ENCODE measurements at places on chromosomes 6 and 20. TPM values are rescaled to one million over a fixed set of nuclear protein-coding genes. Genes with fewer than 3 reads are reported as not detected.

The MKKS gene
- 14.6 TPM for total RNA-seq

The KIFC1 gene
- total RNA-seq: 5.8 TPM

The HMGCLL1 gene
- total RNA-seq: 5.7 TPM

The MAP3K7 gene
- total RNA-seq: 31.0 TPM

The PROKR2 gene
- total RNA-seq: not detected

The HTR1B gene
- 2.8 TPM for total RNA-seq

The CRIP3 gene
- 7.3 TPM for total RNA-seq

The FBXL4 gene
- total RNA-seq: 27.1 TPM

The PM20D2 gene
- 11.9 TPM for total RNA-seq

DNA sequence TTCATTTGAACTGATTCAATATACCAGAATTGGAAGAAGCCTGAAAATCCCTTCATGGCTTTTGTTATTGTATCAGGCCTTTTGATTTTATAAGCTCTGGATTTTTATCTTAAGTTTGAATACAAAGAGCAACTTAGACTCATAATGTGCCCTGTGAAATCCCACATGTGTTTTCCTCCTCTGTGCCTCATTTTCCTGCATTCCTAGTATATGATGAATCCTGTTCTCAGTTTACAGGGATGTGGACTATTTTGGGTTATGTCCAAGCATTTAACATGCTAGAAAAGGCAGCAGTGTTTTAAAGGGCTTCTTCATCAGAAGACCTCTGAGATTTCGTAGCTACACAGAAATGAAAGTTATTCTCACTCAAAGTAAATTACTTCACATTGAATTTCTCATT lies 455.0 kb downstream of the RFPL4B start:
- no peak overlapping the region for H3K4me3 ChIP-seq
- H3K4me1 ChIP-seq: no peaks in the 10 kb centered on the region
- no peak for DNase-seq

DNA sequence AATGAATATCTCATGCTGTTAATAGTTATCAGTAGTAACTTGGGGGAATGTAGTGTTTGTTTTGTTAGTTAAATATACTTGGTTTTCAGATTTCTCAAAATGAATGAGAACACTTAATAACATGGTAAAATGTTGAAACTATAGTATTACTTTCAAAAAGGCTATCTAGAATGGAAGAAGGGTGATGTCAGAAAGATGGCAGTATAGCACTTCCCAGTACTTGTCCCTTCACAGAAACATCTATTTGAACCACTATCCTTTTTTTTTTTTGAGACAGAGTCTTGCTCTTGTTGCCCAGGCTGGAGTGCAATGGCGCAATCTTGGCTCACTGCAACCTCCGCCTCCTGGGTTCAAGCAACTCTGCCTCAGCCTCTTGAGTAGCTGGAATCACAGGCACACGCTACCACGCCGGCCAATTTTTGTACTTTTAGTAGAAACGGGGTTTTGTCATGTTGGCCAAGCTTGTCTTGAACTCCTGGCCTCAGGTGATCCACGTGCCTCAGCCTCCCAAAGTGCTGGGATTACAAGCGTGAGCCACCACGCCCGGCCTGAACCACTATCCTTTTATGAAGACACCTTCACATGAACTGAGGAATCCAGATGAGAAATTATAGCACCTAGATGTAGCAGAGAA lies 4.7 kb upstream of the ECHDC1 start:
- H3K27me3 ChIP-seq: no peaks in the 10 kb centered on the region
- H3K4me3 ChIP-seq: no peak overlapping the region
- no peak overlapping the region for H3K27ac ChIP-seq
- no peaks in the 10 kb centered on the region for H3K36me3 ChIP-seq
- DNase-seq: no peak

GRCh38 chr6:15444881-15445280 lies 199.0 kb downstream of the JARID2 start:
- H3K27me3 ChIP-seq: no peaks in the 10 kb centered on the region
- H3K4me1 ChIP-seq: peaks cover 4% of the 10 kb centered on the region
- DNase-seq: no peak
- H3K36me3 ChIP-seq: no peaks in the 10 kb centered on the region
- no peak overlapping the region for H3K27ac ChIP-seq

- no peak overlapping the region for H3K27ac ChIP-seq
- H3K36me3 ChIP-seq: no peaks in the 10 kb centered on the region
- H3K27me3 ChIP-seq: no peaks in the 10 kb centered on the region
Measured at GRCh38 chr6:18186540-18187250, 31.5 kb downstream of the KDM1B start.

- no peak overlapping the region for H3K27ac ChIP-seq
- no peaks in the 10 kb centered on the region for H3K4me1 ChIP-seq
- no peaks in the 10 kb centered on the region for H3K36me3 ChIP-seq
- no peak overlapping the region for H3K4me3 ChIP-seq
- DNase-seq: no peak
- H3K27me3 ChIP-seq: no peaks in the 10 kb centered on the region
Measured at GRCh38 chr20:11394145-11394833, 523.4 kb upstream of the BTBD3 start.

GRCh38 chr6:54194067-54194466 lies 82.8 kb downstream of the MLIP start:
- no peak overlapping the region for H3K27ac ChIP-seq
- no peaks in the 10 kb centered on the region for H3K36me3 ChIP-seq
- no peak for DNase-seq
- H3K27me3 ChIP-seq: no peaks in the 10 kb centered on the region

DNA sequence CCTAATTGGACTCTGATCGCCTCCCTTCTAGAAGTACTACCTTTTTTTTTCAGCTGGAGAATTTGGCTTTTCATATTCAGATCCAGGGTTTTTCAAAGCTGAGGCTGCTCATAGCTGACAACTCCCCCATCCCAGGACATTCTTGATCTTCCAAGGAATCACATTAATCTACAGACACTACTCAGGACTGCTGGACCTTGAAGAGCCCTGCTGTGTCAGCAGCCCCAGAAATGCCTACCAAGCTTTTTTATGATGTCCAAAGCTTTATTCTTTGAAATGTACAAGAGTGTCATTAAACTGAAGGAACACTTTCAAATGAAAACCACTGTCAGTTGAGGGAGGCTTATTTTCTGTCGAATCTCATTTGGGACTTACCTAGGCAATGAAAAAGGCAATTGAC lies 704.1 kb downstream of the PTPRT start:
- no peaks in the 10 kb centered on the region for H3K36me3 ChIP-seq
- DNase-seq: no peak
- no peaks in the 10 kb centered on the region for H3K27me3 ChIP-seq

- no peak overlapping the region for H3K4me3 ChIP-seq
- H3K4me1 ChIP-seq: no peaks in the 10 kb centered on the region
- no peaks in the 10 kb centered on the region for H3K36me3 ChIP-seq
- DNase-seq: no peak
Measured at GRCh38 chr20:31472395-31473330, 2.3 kb downstream of the DEFB124 start.

- H3K36me3 ChIP-seq: no peaks in the 10 kb centered on the region
- no peak overlapping the region for H3K27ac ChIP-seq
- H3K4me1 ChIP-seq: no peaks in the 10 kb centered on the region
- no peaks in the 10 kb centered on the region for H3K27me3 ChIP-seq
Measured at GRCh38 chr20:38706509-38706908, 17.8 kb upstream of the SLC32A1 start.

DNA sequence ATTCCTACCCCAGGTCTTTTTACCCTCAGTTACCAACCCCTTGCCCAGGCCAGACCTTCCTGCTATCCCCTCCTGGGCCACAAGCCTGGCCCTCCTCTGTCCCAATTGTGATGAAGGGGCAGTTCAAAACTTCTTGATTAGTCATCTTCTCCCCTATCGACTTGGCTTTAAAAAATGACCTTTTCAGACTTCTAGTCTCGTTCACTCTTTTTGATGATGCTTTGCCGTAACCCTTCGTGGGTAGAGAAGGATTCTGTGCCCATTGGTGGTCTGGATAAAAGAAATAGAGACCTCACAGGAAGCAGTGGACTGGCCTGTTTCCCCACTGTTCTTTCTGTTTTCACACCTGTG lies 5.5 kb downstream of the VEGFA start:
- H3K27me3 ChIP-seq: no peaks in the 10 kb centered on the region
- H3K27ac ChIP-seq: peak overlapping the region; percentile 95
- no peak overlapping the region for H3K4me3 ChIP-seq
- H3K4me1 ChIP-seq: peaks cover 28% of the 10 kb centered on the region

GRCh38 chr6:21496196-21496595 lies 97.4 kb upstream of the SOX4 start:
- H3K27me3 ChIP-seq: no peaks in the 10 kb centered on the region
- no peak overlapping the region for H3K27ac ChIP-seq
- H3K4me1 ChIP-seq: no peaks in the 10 kb centered on the region
- no peak overlapping the region for H3K4me3 ChIP-seq

DNA sequence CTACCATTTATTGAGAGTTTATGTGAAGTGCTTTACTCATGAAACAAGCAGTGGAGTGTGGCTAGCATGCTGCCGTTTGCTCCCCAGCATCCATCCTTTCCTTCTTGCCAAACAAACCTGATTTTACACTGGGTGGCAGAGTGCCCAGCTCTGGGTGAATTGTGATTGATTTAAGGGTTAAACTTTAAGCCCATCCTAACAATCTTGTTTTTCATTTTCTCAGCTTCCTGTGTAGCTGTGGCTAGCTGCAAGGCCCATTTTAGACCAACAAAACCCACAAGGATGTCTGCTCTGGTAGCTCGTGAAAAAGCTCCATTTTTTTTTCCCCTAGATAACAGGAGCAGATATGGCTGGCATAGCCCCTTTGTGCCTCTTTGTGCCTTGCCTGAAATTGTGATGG lies 77.7 kb upstream of the KCNG1 start:
- no peaks in the 10 kb centered on the region for H3K36me3 ChIP-seq
- DNase-seq: no peak
- no peaks in the 10 kb centered on the region for H3K4me1 ChIP-seq
- no peak overlapping the region for H3K4me3 ChIP-seq
- no peaks in the 10 kb centered on the region for H3K27me3 ChIP-seq

- DNase-seq: no peak
- H3K4me3 ChIP-seq: no peak overlapping the region
- H3K27ac ChIP-seq: no peak overlapping the region
- no peaks in the 10 kb centered on the region for H3K4me1 ChIP-seq
- H3K36me3 ChIP-seq: no peaks in the 10 kb centered on the region
Measured at GRCh38 chr6:113526995-113527394, 330.1 kb upstream of the MARCKS start.

DNA sequence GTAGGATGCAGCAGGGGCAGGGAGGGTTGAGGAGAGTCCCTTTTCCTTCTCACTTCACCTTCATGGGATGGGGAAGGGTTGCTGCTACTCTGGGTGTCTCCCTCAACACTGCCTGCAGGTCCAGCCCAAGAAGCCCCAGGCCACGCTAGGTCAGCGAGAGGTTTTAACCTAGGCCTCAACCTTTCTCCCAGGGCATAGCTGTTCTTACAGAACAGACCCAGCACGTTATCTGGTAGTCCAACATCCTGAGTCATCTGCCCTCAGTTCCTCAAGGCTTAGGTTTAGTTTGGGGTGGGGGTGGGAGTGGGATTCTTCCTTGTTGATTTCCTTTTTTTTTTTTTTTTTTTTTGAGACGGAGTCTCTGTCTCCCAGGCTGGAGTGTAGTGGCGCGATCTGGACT lies 15.8 kb downstream of the LRRC73 start:
- no peaks in the 10 kb centered on the region for H3K36me3 ChIP-seq
- H3K4me1 ChIP-seq: peaks cover 27% of the 10 kb centered on the region
- no peak overlapping the region for H3K4me3 ChIP-seq
- no peaks in the 10 kb centered on the region for H3K27me3 ChIP-seq
- DNase-seq: no peak

DNA sequence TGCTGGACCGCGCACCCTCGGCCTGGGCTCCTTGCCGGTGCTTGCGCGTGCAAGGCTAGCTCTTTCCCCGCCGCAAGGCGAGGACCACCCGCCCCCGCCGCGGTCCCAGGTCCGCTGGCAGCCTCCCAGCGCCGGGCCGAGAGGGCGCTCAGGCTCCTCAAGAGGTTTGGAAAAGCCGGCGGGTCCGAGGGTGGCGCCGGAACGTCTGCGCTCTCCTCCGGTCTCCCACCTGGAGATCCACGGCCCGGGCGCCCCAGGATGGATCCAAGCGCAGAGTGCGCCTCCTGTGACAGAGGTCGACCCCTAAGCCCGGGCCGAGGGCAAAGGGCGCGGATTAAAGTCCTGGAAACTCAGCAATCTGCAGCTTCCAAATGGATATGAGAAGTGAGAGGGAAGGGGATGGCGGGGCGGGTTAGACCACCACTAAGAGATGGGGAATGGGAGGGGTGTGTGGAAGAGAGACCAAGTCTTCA lies 575 bp upstream of the MICAL1 start:
- no peak for DNase-seq
- peak overlapping the region; percentile 49 for H3K27ac ChIP-seq
- H3K27me3 ChIP-seq: no peaks in the 10 kb centered on the region
- no peaks in the 10 kb centered on the region for H3K4me1 ChIP-seq
- peak overlapping the region; percentile 65 for H3K4me3 ChIP-seq
- H3K36me3 ChIP-seq: no peaks in the 10 kb centered on the region

DNA sequence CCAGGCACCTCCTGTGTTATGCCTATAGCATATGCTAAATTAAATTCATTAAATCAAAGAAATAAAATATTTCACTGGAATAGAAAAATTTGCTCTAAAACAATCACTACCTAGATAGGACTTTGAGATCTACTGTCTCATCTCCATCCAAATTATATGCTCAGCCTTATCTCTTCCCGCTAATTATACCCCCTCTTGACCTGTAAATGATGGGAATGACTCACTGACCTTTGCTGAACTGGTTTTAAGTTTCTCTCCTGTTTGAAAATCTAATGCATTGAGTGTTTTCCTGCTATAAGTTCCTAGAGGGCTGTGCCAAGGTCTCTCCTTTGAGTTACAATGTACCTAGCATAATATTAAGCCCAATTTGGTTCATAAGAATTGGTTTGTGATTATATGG lies 110.1 kb downstream of the BMP2 start:
- H3K4me1 ChIP-seq: no peaks in the 10 kb centered on the region
- no peaks in the 10 kb centered on the region for H3K27me3 ChIP-seq
- H3K27ac ChIP-seq: no peak overlapping the region
- DNase-seq: no peak
- H3K4me3 ChIP-seq: no peak overlapping the region

GRCh38 chr20:61912665-61913422 lies 152.8 kb downstream of the TAF4 start:
- no peak overlapping the region for H3K4me3 ChIP-seq
- no peak for DNase-seq
- no peak overlapping the region for H3K27ac ChIP-seq
- no peaks in the 10 kb centered on the region for H3K36me3 ChIP-seq
- no peaks in the 10 kb centered on the region for H3K4me1 ChIP-seq

- no peak for DNase-seq
- peak overlapping the region; percentile 66 for H3K4me3 ChIP-seq
Measured at GRCh38 chr20:33719277-33719988, 677 bp downstream of the PXMP4 start.

- H3K4me3 ChIP-seq: no peak overlapping the region
- H3K4me1 ChIP-seq: no peaks in the 10 kb centered on the region
- H3K36me3 ChIP-seq: no peaks in the 10 kb centered on the region
- no peaks in the 10 kb centered on the region for H3K27me3 ChIP-seq
- DNase-seq: no peak
- no peak overlapping the region for H3K27ac ChIP-seq
Measured at GRCh38 chr20:52746190-52746589, 226.0 kb upstream of the TSHZ2 start.

GRCh38 chr6:2149361-2150006 lies 95.9 kb downstream of the GMDS start:
- DNase-seq: no peak
- H3K36me3 ChIP-seq: no peaks in the 10 kb centered on the region
- H3K27ac ChIP-seq: no peak overlapping the region
- no peaks in the 10 kb centered on the region for H3K4me1 ChIP-seq
- no peaks in the 10 kb centered on the region for H3K27me3 ChIP-seq

Measured in prostate gland (tissue), 2 donors.